Natural killer cell (primary cell): ENCODE measurements at places on chromosomes 2 and 18.

- no peaks in the 10 kb centered on the region for H3K4me1 ChIP-seq
- no peak overlapping the region for H3K27ac ChIP-seq
- no peaks in the 10 kb centered on the region for H3K27me3 ChIP-seq
- H3K36me3 ChIP-seq, result no peaks in the 10 kb centered on the region
- no peak overlapping the region for H3K4me3 ChIP-seq
- no peak for DNase-seq
These were observed 237.4 kb upstream of the VRK2 start for GRCh38 chr2:57809230-57809629.

GRCh38 chr2:58032764-58033080, 13.9 kb upstream of the VRK2 start:
- H3K4me3 ChIP-seq, result no peak overlapping the region
- DNase-seq, result no peak
- H3K4me1 ChIP-seq, result no peaks in the 10 kb centered on the region
- H3K36me3 ChIP-seq, result no peaks in the 10 kb centered on the region

DNA sequence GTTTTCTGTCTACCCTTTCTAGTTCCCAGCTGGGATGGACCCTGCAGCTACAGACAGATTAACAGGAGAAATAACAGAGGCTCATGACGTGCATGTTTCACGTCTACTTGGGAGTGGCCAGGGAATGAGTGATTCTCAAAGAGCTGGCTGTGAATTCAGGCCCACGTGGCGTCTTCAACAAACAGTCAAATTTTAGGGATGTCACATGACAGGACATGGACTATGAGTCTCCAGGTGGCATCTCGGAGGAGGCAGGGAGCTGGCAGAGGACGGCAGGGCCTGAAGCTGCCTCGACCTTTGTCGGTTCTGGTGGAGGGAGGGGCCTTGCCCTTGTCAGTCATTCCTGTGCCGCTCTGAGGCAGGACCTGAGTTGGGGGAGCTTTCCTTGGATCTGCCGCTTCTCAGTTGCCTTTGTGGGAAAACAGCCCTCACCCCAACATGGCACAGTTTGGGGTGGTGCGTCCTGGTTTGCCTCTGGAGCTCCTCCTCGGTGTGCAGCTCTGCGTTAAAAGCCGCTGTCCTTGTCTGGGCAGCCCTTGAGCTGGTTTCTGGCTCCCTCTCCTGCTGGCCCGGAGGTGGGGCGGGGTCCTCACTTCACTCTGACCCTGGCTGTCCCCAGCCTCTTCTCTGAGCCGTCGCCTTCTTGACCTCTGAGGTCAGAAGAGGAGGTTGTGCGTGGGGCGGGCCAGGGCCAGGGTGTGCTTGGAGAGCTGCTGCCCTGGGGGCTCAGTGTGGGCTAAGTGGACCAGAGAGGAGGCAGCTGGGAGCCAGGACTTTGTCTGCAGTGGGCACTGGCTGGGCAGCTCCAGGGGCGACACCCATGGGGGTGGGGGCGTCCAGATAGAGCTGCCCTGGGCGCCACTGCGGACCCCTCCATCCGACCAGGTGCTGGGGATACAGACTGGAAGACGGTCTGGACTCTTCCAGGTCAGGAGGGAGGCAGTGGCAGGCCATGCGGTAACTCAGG, 12.1 kb upstream of the GAL3ST2 start:
- DNase-seq, result no peak
- H3K4me1 ChIP-seq, result peaks cover 42% of the 10 kb centered on the region
- H3K4me3 ChIP-seq, result no peak overlapping the region
- peaks cover 4% of the 10 kb centered on the region for H3K27me3 ChIP-seq

DNA sequence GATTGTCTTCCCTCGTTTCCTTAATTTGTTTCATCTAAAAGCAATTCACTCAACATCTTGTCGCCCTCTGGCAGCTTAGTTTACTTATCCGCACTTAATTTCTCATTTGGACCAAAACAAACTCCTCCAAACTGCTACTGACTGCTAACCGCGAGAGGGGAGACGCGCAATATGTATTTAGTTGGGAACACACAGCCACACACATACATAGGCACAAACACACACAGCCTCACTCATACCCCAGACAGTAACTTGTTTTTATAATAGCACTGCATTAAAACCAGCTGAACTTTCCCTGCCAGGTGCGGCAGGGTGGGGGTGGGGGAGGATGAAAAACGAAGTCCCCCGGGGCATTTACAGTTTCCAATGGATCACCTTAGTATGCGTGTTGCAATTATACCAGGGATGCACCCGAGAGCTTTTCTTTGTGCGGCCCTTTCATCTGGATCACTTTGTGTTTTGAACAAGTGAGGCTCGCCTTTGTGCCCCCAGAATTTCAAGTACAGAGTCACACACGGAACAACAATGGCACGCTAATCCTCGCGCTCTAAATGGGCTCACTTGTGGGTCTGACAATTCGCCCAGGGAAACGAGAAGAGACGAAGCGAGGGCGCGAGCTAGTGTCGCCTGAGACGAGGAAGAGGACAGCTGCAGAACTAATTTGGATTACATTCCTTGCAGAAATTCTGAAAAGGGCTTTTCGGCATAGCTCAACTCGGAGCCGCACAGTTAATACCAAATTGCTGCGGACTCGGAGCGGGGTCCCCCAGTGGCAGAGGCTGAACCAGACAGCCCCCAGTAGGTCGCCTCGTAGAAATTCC, 2.4 kb downstream of the ERBB4 start:
- H3K4me3 ChIP-seq, result no peak overlapping the region
- peaks cover 19% of the 10 kb centered on the region for H3K4me1 ChIP-seq
- peaks cover 34% of the 10 kb centered on the region for H3K27me3 ChIP-seq
- DNase-seq, result no peak

GRCh38 chr2:124343827-124344498, 318.9 kb downstream of the CNTNAP5 start:
- H3K36me3 ChIP-seq, result no peaks in the 10 kb centered on the region
- H3K27ac ChIP-seq, result no peak overlapping the region
- H3K4me1 ChIP-seq, result no peaks in the 10 kb centered on the region
- H3K27me3 ChIP-seq, result no peaks in the 10 kb centered on the region
- DNase-seq, result no peak

GRCh38 chr2:98654699-98655495, 46.5 kb downstream of the UNC50 start:
- H3K27me3 ChIP-seq, result no peaks in the 10 kb centered on the region
- H3K36me3 ChIP-seq, result peaks cover 37% of the 10 kb centered on the region
- no peak overlapping the region for H3K4me3 ChIP-seq
- no peak for DNase-seq

- peaks cover 3% of the 10 kb centered on the region for H3K4me1 ChIP-seq
- no peak for DNase-seq
- no peak overlapping the region for H3K27ac ChIP-seq
- no peaks in the 10 kb centered on the region for H3K27me3 ChIP-seq
- H3K36me3 ChIP-seq, result no peaks in the 10 kb centered on the region
- no peak overlapping the region for H3K4me3 ChIP-seq
These were observed 273.5 kb downstream of the CALCRL start for GRCh38 chr2:187174582-187174981.

GRCh38 chr18:12028674-12029073, 47.4 kb downstream of the IMPA2 start:
- DNase-seq, result no peak
- H3K27ac ChIP-seq, result no peak overlapping the region
- no peaks in the 10 kb centered on the region for H3K4me1 ChIP-seq
- H3K4me3 ChIP-seq, result no peak overlapping the region
- no peaks in the 10 kb centered on the region for H3K36me3 ChIP-seq
- no peaks in the 10 kb centered on the region for H3K27me3 ChIP-seq
